IPS DF 6.9 (cell line): ENCODE measurements at places on chromosomes 2 and 18.

DNA sequence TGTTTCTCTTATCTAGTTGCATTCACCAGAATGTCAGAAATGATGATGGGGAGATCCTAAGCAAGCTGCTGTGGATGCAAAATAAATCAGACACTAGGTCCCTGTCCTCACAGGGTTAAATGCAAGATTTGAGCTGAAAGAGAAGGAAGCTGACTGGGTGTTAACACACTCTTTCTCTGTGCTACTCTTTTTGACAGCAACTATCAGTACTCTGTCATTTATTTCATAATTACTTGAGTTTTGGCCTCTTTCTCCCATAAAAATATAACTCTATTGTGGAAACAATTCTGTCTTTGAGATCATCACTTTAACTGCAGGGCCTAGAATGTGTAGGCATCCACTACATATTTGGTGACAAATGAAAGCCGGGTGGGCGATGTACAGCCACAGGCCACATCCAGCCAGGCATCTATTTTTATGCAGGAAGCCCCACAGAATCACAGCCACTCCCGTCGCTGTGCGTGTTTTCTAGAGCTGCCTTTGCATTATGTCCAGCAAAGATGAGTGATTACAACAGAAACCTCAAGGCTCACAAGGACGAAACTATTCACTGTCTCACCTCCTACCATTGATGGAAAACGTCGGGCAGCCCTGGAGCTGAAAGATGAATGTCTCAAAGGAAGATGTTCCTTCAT is 849.0 kb downstream of the RNF144A start:
- DNase-seq: no peak

DNA sequence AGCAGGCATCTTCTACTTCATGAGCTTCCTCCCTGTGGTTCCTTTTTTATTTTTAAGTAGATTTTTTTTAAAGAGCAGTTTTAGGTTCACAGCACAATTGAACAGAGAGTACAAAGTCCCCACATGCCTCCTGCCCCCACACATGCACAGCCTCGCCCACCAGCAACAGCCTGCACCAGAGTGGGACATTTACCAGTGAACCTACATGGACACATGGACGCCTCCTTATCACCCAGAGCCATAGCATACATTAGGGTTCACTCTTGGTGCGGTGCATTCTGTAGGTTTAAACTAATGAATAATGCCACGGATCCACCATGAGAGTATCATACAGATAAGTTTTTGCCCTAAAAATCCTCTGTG is 40.9 kb downstream of the HS1BP3 start:
- no peak for DNase-seq

GRCh38 chr2:38442643-38443541 is 65.8 kb upstream of the ATL2 start:
- DNase-seq: no peak

GRCh38 chr2:231395188-231396057 is at the start of gene B3GNT7:
Gene B3GNT7, plus strand, starts transcription at chr2:231395710. Its CDS starts 94 bp downstream, at chr2:231395804.
- no peak for DNase-seq

- DNase-seq: no peak
These were observed 66.7 kb downstream of the EDAR start for GRCh38 chr2:108922141-108922915.

GRCh38 chr2:232325324-232326273 is 53.0 kb upstream of the ALPP start:
- no peak for DNase-seq

- no peak for DNase-seq
These were observed 126.2 kb upstream of the DTNA start for GRCh38 chr18:34583895-34584294.

- DNase-seq: no peak
These were observed 808.8 kb upstream of the POU3F3 start for GRCh38 chr2:104045071-104045470.

- DNase-seq: no peak
These were observed 159.0 kb downstream of the NUP35 start for GRCh38 chr2:183283209-183283608.

GRCh38 chr2:54772110-54772509 is 48.6 kb downstream of the EML6 start:
- DNase-seq: no peak

- no peak for DNase-seq
These were observed 278.9 kb upstream of the HDAC4 start for GRCh38 chr2:239679755-239680154.

- no peak for DNase-seq
These were observed 33.2 kb upstream of the CCDC88A start for GRCh38 chr2:55452879-55453278.
